HepG2 (cell line): ENCODE measurements at places on chromosomes 3 and 15. TPM values are rescaled to one million over a fixed set of nuclear protein-coding genes. Genes with fewer than 3 reads are reported as not detected.

The IGF2BP2 gene
- total RNA-seq: 46.0 and 46.3 TPM in 2 replicates

The GP5 gene
- not detected in 2 replicates for total RNA-seq

The SLC33A1 gene
- 23.2 and 32.1 TPM in 2 replicates for total RNA-seq

GRCh38 chr3:40608091-40608490 lies 83.3 kb downstream of the ZNF621 start:
- H3K36me3 ChIP-seq: no peaks in the 10 kb centered on the region
- no peak for DNase-seq
- no peaks in the 10 kb centered on the region for H3K27me3 ChIP-seq
- H3K4me3 ChIP-seq: no peak overlapping the region

DNA sequence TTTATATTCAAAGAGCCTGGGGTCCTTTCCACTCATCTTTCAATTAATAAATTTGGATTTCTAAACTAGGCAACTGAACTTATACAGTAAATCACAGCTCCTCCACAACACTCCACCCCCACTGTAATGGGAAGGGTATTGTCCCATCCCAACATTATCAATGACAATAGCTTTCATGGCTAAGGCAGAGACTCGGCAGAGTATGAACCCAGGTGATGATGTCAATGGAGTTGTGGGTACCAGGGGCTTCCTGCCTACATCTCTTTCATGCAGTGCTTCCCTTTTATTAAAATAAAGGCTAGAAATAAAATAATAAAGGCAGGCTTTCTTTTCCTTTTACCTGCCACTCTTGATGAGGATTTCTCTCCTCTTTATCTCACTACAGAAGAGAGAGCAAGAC lies 109.5 kb downstream of the ADAM10 start:
- H3K36me3 ChIP-seq: peaks cover 4% of the 10 kb centered on the region
- H3K4me1 ChIP-seq: no peaks in the 10 kb centered on the region
- no peak overlapping the region for H3K27ac ChIP-seq
- no peak for DNase-seq
- H3K4me3 ChIP-seq: no peak overlapping the region

DNA sequence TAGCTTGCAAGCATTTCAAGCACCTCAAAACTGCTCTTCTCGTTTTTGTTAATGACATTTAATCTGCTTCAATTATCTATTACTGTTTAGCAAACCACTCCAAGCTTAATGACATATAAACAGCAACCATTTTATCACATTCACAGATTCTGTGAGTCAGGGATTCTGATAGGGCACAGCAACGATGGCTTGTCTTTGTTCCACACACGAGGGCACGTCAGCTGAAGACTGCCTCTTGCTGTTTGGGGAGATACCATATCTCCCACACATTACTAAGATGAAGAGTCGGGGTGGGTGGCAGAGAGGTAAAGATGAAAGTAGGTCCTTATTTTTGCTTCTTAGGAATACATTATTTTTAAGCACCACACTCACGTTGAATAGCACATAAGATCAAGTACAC lies 19.3 kb downstream of the CPOX start:
- H3K4me1 ChIP-seq: peaks cover 25% of the 10 kb centered on the region
- DNase-seq: no peak
- H3K27me3 ChIP-seq: no peaks in the 10 kb centered on the region
- no peak overlapping the region for H3K27ac ChIP-seq
- H3K4me3 ChIP-seq: no peak overlapping the region
- peaks cover 3% of the 10 kb centered on the region for H3K36me3 ChIP-seq

DNA sequence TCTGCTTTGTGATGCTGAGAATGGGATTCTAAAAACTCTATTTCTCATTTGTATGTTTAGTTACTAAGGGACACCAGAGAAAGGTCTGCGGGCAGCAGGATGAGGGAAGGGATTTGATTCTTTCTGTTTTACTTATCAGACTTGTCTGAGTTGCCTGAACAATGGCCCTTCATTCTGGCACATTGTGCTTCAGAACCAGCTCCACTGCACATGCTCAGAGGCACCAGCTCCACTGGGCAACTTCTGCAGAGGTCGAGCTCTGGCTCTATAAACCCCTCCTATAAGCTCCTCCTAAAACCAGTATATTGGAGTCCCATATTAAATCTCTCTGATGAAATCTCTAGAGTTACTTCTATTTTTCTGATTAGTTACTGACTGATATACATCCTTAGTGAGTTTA lies 453.2 kb upstream of the CDIN1 start:
- no peaks in the 10 kb centered on the region for H3K36me3 ChIP-seq
- H3K27ac ChIP-seq: no peak overlapping the region
- no peaks in the 10 kb centered on the region for H3K4me1 ChIP-seq

DNA sequence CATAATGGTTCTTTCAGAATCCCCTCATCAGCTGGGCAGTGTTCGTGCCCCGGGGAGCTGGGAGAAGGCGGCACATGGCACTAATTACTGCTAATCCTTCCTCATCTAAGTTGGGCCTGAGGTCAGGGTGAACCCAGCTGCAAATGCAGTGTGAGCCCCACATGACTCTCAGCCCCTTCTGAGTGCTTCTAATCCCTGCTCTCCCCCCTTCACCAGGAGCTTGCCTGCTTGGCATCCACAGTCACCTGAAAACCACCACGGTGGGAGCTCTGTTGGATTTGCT lies 455 bp upstream of the TRPM1 start:
- peaks cover 19% of the 10 kb centered on the region for H3K4me1 ChIP-seq
- DNase-seq: no peak
- no peaks in the 10 kb centered on the region for H3K36me3 ChIP-seq
- H3K4me3 ChIP-seq: no peak overlapping the region

- H3K27me3 ChIP-seq: no peaks in the 10 kb centered on the region
- H3K36me3 ChIP-seq: peaks cover 98% of the 10 kb centered on the region
- no peak overlapping the region for H3K4me3 ChIP-seq
These were observed 24.5 kb downstream of the CHDH start for GRCh38 chr3:53821631-53822121.

DNA sequence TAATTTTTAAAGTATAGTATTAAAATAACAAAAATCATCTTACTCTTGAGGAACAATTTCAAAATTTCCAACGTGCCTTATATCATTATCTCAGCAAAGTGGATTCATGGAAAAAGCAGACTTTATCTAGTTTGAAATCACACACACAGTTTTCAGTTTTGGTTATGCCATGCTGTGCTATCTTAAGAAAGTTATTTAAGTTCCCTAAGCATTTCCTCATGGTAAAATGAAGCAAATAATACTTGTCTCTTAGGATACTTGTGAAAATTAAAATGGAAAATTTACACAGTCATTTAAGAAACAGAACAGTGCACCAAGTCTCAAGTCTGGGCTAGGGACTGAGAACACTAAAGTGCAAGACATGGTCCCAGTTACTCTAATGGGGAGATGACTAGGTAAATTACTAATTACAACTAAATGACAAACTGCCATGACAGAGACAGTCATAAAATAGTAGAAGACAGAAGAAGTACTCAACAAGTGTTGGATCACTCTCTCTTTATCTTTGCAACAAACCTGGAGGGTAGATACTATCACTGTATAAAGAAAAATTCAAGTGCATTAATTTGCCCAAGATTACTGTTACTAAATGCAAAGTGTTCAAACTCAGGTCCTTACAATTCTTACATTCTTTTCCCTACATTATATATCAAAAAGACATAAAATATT lies 44.8 kb downstream of the DMXL2 start:
- H3K4me3 ChIP-seq: no peak overlapping the region
- H3K27me3 ChIP-seq: no peaks in the 10 kb centered on the region
- DNase-seq: no peak
- H3K27ac ChIP-seq: no peak overlapping the region
- H3K36me3 ChIP-seq: no peaks in the 10 kb centered on the region
- no peaks in the 10 kb centered on the region for H3K4me1 ChIP-seq

- H3K4me1 ChIP-seq: peaks cover 16% of the 10 kb centered on the region
- H3K27me3 ChIP-seq: no peaks in the 10 kb centered on the region
- H3K27ac ChIP-seq: no peak overlapping the region
- H3K4me3 ChIP-seq: no peak overlapping the region
- no peaks in the 10 kb centered on the region for H3K36me3 ChIP-seq
- no peak for DNase-seq
These were observed 163.9 kb downstream of the WNT7A start for GRCh38 chr3:13715961-13716360.

GRCh38 chr3:147377412-147378367 lies 28.7 kb downstream of the ZIC4 start:
- no peaks in the 10 kb centered on the region for H3K4me1 ChIP-seq
- no peak overlapping the region for H3K4me3 ChIP-seq
- H3K36me3 ChIP-seq: no peaks in the 10 kb centered on the region
- H3K27ac ChIP-seq: no peak overlapping the region
- peaks cover 21% of the 10 kb centered on the region; the same call in 2 of the 3 replicates for H3K27me3 ChIP-seq
- DNase-seq: no peak

DNA sequence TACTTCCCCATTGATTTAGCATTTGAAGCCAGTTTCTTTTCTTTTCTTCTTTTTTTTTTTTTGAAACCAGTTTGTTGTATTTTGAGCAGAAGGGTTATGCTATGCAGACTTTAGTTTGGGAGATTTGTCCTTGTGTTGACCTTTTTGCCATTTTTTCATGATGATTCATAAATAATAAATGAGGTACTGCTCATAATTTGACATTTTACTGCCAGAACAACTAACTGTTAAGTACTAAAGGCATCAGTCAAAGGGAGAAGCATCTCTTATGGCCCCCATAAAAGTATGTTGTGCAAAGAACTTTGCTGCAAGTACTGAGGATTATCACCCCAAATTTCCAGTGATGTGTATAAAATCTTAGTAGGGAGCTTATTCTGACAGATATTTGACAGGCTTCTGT lies 1.7 kb upstream of the GPR87 start:
- H3K27me3 ChIP-seq: no peaks in the 10 kb centered on the region
- DNase-seq: no peak
- no peak overlapping the region for H3K27ac ChIP-seq
- no peaks in the 10 kb centered on the region for H3K4me1 ChIP-seq

GRCh38 chr15:98611808-98612207 lies 36.5 kb upstream of the IGF1R start:
- no peak for DNase-seq
- no peak overlapping the region for H3K4me3 ChIP-seq
- H3K4me1 ChIP-seq: peaks cover 21% of the 10 kb centered on the region
- no peaks in the 10 kb centered on the region for H3K36me3 ChIP-seq

DNA sequence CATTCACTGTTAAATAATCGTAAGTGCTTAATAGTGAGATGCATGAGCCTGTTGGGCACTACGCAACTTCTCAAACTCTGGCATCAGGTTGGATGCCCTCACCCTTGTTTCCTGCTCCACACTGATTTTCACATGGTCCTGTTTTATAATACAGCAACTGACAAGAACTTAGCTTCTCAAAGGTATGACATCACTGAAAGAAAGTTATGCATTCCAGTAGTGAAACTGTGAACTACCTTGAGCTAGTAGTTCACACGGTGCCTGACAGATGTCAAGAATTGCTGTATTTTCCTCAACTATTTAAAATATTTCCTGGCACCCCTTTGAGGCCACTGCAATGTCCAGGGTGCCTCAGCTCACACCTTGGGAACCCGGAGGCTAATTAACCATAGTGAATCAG lies 327.5 kb downstream of the RORA start:
- H3K4me3 ChIP-seq: no peak overlapping the region
- H3K36me3 ChIP-seq: no peaks in the 10 kb centered on the region
- no peak overlapping the region for H3K27ac ChIP-seq

DNA sequence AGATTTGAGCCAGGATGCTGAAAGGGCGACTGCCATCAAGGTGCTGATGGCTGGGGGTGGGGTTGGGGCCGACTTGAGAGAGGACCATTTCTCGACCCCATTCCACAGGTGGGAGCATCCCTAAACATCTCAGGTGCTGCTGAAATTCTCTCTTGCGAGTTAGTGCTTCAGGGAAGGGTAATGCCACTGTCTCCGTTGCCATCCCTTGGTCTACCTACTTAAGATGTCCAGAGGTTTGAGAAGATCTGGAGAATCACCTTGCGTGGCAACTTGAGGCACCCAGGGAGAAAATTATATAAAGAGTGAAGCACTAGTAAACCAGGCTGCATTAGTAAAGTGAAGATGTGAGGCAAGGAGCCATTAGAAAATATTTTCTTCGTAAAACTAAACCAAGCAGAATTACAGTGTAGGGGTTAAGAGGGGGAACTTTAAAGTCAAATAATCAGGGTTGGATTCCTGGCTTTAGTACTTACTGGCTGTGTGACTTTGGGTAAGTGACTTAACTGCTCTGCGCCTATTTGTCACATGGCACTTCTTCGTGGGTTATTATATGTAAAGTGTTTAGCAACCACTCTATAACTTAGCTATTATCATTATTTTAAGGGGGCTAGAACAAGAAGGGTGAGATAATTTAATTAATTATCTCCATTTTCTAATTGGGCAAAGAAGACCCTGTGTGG lies 662 bp upstream of the RFTN1 start:
- H3K27ac ChIP-seq: no peak overlapping the region
- peaks cover 53% of the 10 kb centered on the region for H3K27me3 ChIP-seq
- no peak overlapping the region for H3K4me3 ChIP-seq
- no peaks in the 10 kb centered on the region for H3K36me3 ChIP-seq
- H3K4me1 ChIP-seq: 0 out of 2 replicates have a peak, but pooled peaks cover 7% of the 10 kb centered on the region
- no peak for DNase-seq

GRCh38 chr3:42844412-42844713 lies 31.3 kb downstream of the CYP8B1 start:
- no peak overlapping the region for H3K4me3 ChIP-seq
- H3K36me3 ChIP-seq: no peaks in the 10 kb centered on the region
- no peaks in the 10 kb centered on the region for H3K27me3 ChIP-seq
- no peak overlapping the region for H3K27ac ChIP-seq
- H3K4me1 ChIP-seq: peaks cover 84% of the 10 kb centered on the region

DNA sequence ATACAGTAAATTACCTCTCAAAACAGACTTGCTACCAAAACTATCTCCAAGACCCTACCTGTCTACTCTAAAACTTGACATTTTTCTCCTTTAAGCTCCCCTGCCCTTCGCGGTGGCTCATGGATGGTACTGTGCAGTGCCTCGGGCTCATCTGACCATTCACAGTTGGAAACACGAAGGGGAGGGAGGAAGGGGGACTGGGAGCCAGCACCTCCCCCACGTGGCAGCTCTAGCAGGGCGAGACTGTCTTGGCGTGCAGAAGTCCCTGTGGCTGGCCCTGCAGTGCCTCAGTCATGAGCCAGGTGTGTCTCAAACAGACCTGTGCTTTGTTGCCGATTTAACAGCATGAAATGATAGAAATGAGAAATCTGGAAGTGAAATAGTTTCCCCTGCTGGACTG lies 372.0 kb downstream of the GABRG3 start:
- no peak for DNase-seq
- H3K4me3 ChIP-seq: no peak overlapping the region
- no peak overlapping the region for H3K27ac ChIP-seq
- no peaks in the 10 kb centered on the region for H3K27me3 ChIP-seq
- no peaks in the 10 kb centered on the region for H3K4me1 ChIP-seq
- no peaks in the 10 kb centered on the region for H3K36me3 ChIP-seq

DNA sequence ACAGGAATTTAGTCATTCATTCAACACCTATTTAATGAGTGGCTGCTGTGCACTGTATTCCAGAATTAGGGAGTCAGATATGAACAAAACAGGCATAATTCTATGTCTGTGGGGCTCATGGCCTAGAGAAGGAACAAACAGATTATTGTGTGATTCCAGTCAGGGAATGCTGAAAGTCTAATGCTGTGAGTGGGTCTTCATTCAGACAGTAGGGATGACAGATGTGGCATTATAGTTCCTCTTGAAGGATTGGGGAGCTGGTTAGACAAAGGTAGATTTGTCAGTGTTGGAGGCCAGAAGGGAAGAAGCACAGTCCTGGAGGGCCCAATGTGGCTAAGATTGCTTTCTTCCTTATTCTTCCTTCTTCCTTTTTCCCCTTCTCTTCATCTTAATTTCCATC lies 226.4 kb upstream of the EIF1B start:
- H3K36me3 ChIP-seq: no peaks in the 10 kb centered on the region
- H3K27ac ChIP-seq: no peak overlapping the region
- no peaks in the 10 kb centered on the region for H3K27me3 ChIP-seq
- peaks cover 20% of the 10 kb centered on the region for H3K4me1 ChIP-seq
- no peak for DNase-seq
- H3K4me3 ChIP-seq: no peak overlapping the region
